ENCODE measurements at places on chromosomes 7 and 10. TPM values are rescaled to one million over a fixed set of nuclear protein-coding genes. Genes with fewer than 3 reads are reported as not detected.
A peak's percentile ranks its signal among the peaks of the same experiment; 100 is the strongest.

GRCh38 chr10:80504897-80505465 lies 32.7 kb upstream of the SH2D4B start:
- no peaks in the 10 kb centered on the region for H3K27me3 ChIP-seq
- no peak overlapping the region for H3K4me3 ChIP-seq
- peaks cover 24% of the 10 kb centered on the region for H3K36me3 ChIP-seq
- DNase-seq: no peak
- H3K27ac ChIP-seq: peak overlapping the region; percentile 81

SPDYE2 gene
- 0.28 TPM for total RNA-seq

DNA sequence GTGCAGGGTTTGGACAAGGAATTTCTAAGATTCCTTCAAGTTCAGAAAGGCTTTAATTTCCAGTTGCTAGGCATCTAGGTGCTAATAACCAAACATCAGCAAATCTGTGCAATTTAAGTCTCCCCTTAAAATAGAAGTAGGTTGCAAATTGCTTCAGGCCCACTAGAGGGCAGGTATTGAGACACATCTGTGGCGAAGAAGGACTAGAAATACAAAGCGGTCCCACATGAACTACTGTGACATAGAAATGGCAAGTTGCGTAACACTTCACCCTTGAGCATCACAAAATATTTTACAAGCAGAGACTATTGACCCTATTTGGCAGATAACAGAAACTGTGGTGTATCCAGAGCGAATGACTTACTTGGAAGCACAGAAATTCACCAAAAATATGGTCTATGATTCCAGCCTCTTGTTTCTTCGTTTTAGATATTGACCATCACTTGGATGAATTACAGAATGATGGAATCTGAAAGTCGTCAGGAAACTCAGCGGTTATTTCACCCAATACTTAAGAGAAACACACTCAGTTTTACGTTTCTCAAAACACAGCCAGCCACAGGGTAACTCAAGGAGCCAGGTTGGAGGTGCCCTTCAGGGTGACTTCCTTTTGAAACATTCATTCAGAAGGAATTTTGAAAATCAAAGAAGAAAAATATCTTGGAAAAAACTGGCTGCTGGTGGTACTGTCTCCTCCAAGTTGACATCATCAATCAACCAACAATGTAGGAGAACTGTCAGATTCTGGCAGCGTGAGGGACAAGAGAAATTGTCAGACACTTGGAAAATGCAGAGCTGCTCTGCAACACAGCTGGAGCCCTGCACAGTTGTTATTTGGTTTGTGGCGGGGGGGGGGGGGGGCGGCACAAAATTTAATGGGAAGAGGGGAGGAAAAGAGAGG lies 256.3 kb upstream of the MINDY3 start:
- no peak for DNase-seq
- no peaks in the 10 kb centered on the region for H3K36me3 ChIP-seq
- no peaks in the 10 kb centered on the region for H3K4me1 ChIP-seq

SRRM3 gene
- not detected for total RNA-seq

DNA sequence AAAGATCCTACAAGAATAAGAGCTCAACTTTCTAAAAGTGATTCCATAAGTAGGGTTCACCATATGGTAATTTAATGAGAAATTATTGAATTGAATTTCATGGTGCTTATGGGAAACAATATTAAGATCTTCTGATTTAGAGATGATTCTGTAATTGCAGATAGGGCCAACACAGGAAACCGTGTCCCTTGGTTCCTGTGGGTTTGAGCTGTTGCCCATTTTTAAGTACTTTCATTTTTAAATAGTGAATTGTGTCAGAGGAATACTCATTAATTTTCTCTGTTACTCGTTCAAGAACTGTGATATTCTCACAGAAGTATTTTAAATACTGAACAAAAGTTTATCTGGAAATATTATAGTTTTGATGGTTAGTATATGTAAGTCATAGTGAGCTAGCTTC lies 129.2 kb downstream of the SRI start:
- H3K27ac ChIP-seq: no peak overlapping the region
- no peaks in the 10 kb centered on the region for H3K36me3 ChIP-seq
- peaks cover 17% of the 10 kb centered on the region for H3K4me1 ChIP-seq
- no peak for DNase-seq
- peaks cover 6% of the 10 kb centered on the region for H3K27me3 ChIP-seq

STX1A gene
- 9.9 TPM for total RNA-seq

- H3K27me3 ChIP-seq: peaks cover 53% of the 10 kb centered on the region
- peaks cover 8% of the 10 kb centered on the region for H3K4me1 ChIP-seq
- DNase-seq: no peak
These were observed 533.0 kb upstream of the GALNT17 start for GRCh38 chr7:70598976-70599375.

- H3K4me3 ChIP-seq: no peak overlapping the region
These were observed 112.3 kb upstream of the PFKP start for GRCh38 chr10:2955064-2955463.

- H3K27me3 ChIP-seq: no peaks in the 10 kb centered on the region
- H3K4me3 ChIP-seq: no peak overlapping the region
- no peak for DNase-seq
- H3K27ac ChIP-seq: no peak overlapping the region
These were observed 64.6 kb upstream of the MGMT start for GRCh38 chr10:129402459-129402858.

- peaks cover 49% of the 10 kb centered on the region for H3K36me3 ChIP-seq
- no peaks in the 10 kb centered on the region for H3K27me3 ChIP-seq
- no peak overlapping the region for H3K27ac ChIP-seq
- H3K4me1 ChIP-seq: peaks cover 9% of the 10 kb centered on the region
These were observed 28.0 kb downstream of the SIRT1 start for GRCh38 chr10:67912331-67912946.

MSMB gene
- total RNA-seq: not detected

- H3K27me3 ChIP-seq: no peaks in the 10 kb centered on the region
- H3K27ac ChIP-seq: no peak overlapping the region
- peaks cover 6% of the 10 kb centered on the region for H3K4me1 ChIP-seq
- no peak for DNase-seq
These were observed 439.4 kb upstream of the FOXK1 start for GRCh38 chr7:4242706-4243105.

PTPRN2 gene
- 4.9 TPM for total RNA-seq

CAMK2B gene
- total RNA-seq: 0.11 TPM

SVOPL gene
- 2.5 TPM for total RNA-seq

- no peaks in the 10 kb centered on the region for H3K36me3 ChIP-seq
- no peaks in the 10 kb centered on the region for H3K4me1 ChIP-seq
- no peak overlapping the region for H3K4me3 ChIP-seq
- no peak for DNase-seq
- H3K27ac ChIP-seq: no peak overlapping the region
These were observed 50.7 kb upstream of the PRKG1 start for GRCh38 chr10:51023636-51024035.

PTF1A gene
- total RNA-seq: not detected

GRCh38 chr10:12357525-12358151 lies 8.3 kb downstream of the CAMK1D start:
- no peak overlapping the region for H3K27ac ChIP-seq
- no peak for DNase-seq
- no peak overlapping the region for H3K4me3 ChIP-seq
- H3K36me3 ChIP-seq: peaks cover 5% of the 10 kb centered on the region

DNA sequence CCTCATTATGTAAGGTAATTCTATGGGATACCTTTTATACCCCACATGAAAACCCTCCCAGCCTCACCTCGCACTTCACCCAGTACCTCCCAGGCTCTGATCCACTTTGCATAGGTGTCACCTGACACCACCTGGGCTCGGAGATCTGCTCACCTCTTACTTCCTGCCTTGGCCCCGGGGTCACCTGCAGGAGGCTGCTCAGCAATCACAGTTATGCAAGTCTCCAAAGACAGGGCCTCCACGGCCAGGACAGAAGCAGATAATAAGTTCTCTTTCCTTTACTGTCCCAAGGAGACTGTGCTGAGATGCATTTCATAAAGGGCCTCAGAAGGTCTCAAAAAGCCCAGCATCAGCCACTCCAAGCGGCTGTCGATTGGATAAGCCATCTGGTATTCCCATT lies 112.4 kb upstream of the PPP2R2D start:
- no peaks in the 10 kb centered on the region for H3K4me1 ChIP-seq
- H3K27ac ChIP-seq: no peak overlapping the region
- H3K27me3 ChIP-seq: peaks cover 3% of the 10 kb centered on the region
- H3K4me3 ChIP-seq: no peak overlapping the region
- H3K36me3 ChIP-seq: no peaks in the 10 kb centered on the region

GRCh38 chr7:13687500-13687899 lies 302.0 kb downstream of the ETV1 start:
- no peaks in the 10 kb centered on the region for H3K36me3 ChIP-seq
- no peak overlapping the region for H3K4me3 ChIP-seq
- H3K4me1 ChIP-seq: no peaks in the 10 kb centered on the region
- H3K27ac ChIP-seq: no peak overlapping the region
- H3K27me3 ChIP-seq: no peaks in the 10 kb centered on the region

- no peaks in the 10 kb centered on the region for H3K4me1 ChIP-seq
- H3K4me3 ChIP-seq: no peak overlapping the region
These were observed 257.6 kb upstream of the PHYHIPL start for GRCh38 chr10:58918887-58919286.

DNA sequence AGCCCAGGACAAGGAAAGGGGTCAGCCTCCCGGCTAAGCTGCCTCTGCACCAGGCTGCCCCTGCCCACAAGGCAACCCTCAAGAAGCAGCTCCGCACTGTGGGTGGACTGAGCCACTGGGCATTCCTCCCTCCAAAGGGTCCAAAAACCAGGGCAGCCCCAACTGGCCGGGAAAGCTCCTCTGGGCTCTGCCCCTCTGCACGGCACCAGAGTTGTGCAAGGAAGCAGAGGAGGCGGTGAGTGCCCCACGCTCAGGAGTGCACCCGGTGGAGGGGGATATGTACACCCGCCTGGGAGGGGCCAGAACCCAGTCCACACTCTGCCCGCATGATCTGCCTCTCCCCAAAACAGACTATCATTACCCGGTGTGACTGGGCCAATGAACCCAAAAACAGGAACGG lies 43.8 kb downstream of the PTPRN2 start:
- no peaks in the 10 kb centered on the region for H3K27me3 ChIP-seq
- DNase-seq: no peak
- H3K4me3 ChIP-seq: no peak overlapping the region
- H3K27ac ChIP-seq: no peak overlapping the region
- no peaks in the 10 kb centered on the region for H3K36me3 ChIP-seq

DNA sequence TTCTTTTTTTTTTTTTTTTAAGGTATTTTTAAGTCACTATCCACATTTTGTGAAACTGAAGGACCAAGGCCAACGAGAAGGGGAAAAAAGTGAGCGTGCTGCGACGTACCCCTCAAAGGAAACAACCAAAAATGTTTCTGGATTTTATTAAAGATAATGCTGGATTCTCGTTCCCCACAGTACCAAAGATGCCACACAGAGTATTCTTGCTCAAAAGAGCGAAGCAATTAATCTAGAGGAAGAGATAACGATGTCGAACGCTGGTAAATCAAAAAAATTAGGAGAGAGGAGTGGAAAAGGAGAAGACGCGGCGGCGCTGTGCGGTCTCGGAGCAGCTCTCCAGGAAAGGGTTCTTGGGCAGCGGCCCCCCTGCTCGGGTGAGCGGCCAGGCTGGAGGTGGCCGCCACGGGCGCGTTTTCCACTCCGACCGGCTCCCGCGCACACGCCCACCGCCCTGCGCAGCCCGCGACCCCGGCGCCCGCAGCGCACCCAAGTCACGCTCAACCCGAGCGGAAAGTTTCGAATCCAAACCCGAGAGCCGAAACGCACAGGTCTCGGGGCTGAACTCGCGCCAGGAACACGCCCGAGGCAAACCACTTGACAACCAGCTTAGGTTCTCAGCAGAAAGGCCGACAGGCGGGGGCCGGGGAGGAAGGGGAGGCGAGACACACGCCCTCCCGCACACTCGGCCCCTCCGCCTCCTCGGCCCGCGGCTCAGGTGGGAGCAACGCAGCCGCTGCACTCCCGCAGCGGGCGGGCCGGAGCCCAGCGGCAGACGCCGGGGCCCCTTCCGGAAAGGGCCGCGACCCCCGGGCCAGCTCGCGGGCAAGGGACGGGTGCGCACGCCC lies 989 bp downstream of the SRPK2 start:
- H3K36me3 ChIP-seq: peaks cover 8% of the 10 kb centered on the region
- DNase-seq: peak; percentile 65
- peaks cover 3% of the 10 kb centered on the region for H3K27me3 ChIP-seq
